ENCODE measurements at places on chromosomes 13 and 19. TPM values are rescaled to one million over a fixed set of nuclear protein-coding genes. Genes with fewer than 3 reads are reported as not detected.

- no peak overlapping the region for H3K4me3 ChIP-seq
- peaks cover 6% of the 10 kb centered on the region for H3K4me1 ChIP-seq
- peaks cover 8% of the 10 kb centered on the region for H3K36me3 ChIP-seq
- H3K27ac ChIP-seq: no peak overlapping the region
Observed at GRCh38 chr19:33453265-33453664, 68.3 kb downstream of the PEPD start.

GRCh38 chr13:23235994-23236393 lies 55.2 kb downstream of the SGCG start:
- DNase-seq: no peak
- no peak overlapping the region for H3K27ac ChIP-seq
- no peaks in the 10 kb centered on the region for H3K27me3 ChIP-seq

DNA sequence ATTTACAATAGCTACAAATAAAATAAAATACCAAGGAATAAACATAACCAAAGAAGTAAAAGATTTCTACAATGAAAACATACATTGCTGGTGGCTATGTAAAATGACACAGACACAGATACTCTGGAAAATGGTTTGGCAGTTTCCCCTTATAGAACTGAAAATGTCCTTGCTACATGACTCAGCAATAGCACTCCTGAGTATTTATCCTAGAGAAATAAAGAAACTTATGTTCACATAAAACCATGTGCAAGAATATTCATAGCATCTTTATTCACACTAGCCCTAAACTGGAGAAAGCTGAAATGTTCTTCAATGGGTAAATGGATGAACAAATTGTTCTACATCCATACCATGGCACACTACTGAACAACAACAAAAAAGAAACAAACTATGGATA lies 100.2 kb upstream of the RFC3 start:
- H3K4me1 ChIP-seq: peaks cover 11% of the 10 kb centered on the region
- no peaks in the 10 kb centered on the region for H3K27me3 ChIP-seq
- H3K4me3 ChIP-seq: no peak overlapping the region

- H3K27me3 ChIP-seq: no peaks in the 10 kb centered on the region
- H3K36me3 ChIP-seq: no peaks in the 10 kb centered on the region
- no peak overlapping the region for H3K4me3 ChIP-seq
- DNase-seq: no peak
- H3K27ac ChIP-seq: no peak overlapping the region
Observed at GRCh38 chr13:54852831-54853230, 1824.2 kb downstream of the OLFM4 start.

GRCh38 chr13:26026211-26026610 lies 25.6 kb downstream of the SHISA2 start:
- no peak overlapping the region for H3K4me3 ChIP-seq
- peaks cover under 1% of the 10 kb centered on the region for H3K36me3 ChIP-seq
- no peak overlapping the region for H3K27ac ChIP-seq
- peaks cover 42% of the 10 kb centered on the region for H3K4me1 ChIP-seq
- DNase-seq: no peak

DNA sequence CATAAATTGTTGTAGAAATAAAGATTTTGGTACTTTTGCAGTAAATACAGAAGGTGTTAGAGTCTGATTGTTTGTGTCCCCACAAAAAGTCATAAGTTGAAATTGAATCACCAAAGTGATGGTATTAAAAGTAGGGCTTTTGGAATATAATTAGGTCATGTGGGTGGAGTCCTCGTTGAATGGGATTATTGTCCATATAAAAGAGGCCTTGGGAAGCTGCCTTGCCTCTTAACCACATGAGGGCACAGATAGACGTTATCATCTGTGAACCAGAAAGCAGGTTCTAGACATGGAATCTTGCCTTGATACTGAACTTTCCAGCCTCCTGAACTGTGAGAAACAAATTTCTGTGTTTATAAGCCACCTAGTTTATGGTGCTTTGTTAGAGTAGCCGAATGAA lies 186.8 kb downstream of the PRR20E start:
- no peak for DNase-seq
- H3K36me3 ChIP-seq: no peaks in the 10 kb centered on the region
- no peaks in the 10 kb centered on the region for H3K27me3 ChIP-seq
- no peak overlapping the region for H3K4me3 ChIP-seq

DNA sequence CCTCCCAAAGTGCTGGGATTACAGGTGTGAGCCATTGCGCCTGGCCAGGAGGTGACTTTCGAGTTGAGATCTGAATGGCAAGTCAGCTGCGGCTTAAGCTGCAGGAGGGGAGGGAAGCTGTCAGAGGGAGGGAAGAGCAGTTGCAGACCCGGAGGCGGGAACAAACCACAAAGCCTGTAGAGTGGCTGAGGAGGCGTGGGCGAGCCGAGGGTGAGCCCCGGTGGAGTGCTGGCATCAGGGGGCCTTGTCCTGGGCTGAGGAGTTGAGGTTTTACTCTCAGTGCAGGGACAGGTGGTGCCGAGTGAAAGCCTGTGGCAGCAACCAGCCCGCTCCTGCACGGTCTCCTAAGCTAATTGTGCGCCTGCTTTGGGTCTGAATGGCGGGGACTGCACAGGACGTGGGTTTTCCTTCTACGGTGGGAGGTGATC lies 24.2 kb downstream of the PPP1R37 start:
- DNase-seq: peak; percentile 49
- H3K36me3 ChIP-seq: no peaks in the 10 kb centered on the region
- peaks cover 42% of the 10 kb centered on the region for H3K4me1 ChIP-seq
- no peaks in the 10 kb centered on the region for H3K27me3 ChIP-seq

ZNF724 gene
- total RNA-seq: 11.7 TPM

SYCN gene
- total RNA-seq: not detected
